ENCODE measurements at places on chromosomes 7 and 10.

- no peak for DNase-seq
These were observed 538.0 kb downstream of the DNAJB6 start for GRCh38 chr7:157874870-157875229.

- no peak for DNase-seq
These were observed 164.6 kb downstream of the SKAP2 start for GRCh38 chr7:26699766-26700165.

DNA sequence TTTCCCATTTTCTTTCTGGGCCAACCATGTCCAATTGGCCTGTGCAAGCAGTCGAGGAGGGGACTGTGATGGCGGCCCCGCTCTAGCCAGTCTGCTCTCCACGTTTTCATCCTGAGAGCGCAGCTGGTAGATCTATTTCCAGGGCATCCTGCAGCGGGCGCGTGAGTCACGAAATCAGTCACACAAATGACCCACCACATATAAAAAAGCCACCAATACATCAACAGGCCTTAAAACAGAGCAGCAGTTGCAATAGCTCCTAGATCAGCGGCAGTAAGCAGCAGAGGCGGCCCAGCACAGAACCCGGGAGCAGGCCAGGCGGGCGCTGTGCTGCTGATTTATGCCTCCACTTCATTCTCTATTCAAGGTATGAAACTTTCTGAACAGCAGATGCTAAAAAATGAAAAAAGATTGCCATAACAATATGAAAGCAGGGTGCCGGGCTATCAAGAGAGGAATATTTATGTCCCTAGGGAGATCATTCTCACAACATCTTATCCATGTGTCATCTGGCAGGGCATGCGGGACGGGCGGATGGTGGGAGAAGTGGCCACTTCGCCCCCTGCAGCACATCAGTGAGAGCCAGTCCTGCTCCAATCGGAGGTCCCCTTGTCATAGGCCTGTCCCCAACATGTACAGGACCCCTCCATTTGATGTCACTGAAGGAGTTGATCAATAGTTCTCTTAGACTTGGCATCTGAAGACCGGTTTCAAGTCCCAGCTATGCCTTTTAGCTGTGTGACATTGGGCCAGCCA lies 98.0 kb upstream of the GPR26 start:
- no peak for DNase-seq

- no peak for DNase-seq
These were observed 3.7 kb upstream of the CAV1 start for GRCh38 chr7:116521046-116521664.

GRCh38 chr7:114886241-114886640 lies 35.7 kb upstream of the MDFIC start:
- DNase-seq = no peak

- DNase-seq = no peak
These were observed 1174.3 kb downstream of the XPNPEP1 start for GRCh38 chr10:108749042-108749441.

DNA sequence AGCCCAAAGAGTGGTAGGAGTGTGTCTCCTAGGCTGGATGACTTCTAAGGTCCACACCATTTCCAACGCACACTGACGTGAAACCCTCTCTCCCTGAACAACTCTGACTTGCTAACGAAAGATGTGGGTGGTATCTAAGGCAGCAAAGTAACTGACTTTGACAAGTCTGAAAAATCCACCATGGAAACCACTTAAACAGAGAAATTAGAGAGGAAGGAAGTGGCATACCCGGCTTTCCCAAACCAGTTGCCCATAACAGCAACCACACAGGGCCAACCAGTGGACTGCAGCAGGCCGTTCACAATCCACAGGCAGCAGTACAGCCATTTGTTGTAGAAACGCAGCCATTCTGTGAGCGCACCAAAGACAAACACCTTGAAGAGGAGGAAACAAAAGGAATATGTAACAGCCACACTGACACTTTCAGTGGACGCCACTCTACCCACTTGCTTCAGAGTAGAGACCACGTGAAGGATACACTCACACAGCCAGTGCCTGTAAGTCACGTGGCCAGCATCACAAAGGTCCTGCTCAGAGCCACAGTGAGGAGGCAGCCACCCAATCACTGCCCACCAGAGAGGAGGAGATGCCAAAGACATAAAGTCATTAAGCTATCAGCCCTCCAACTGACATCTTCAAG lies 39.8 kb downstream of the SLC37A3 start:
- no peak for DNase-seq

GRCh38 chr7:27312820-27313219 lies 70.2 kb downstream of the EVX1 start:
- DNase-seq = no peak

GRCh38 chr7:24740871-24741270 lies 16.4 kb downstream of the GSDME start:
- DNase-seq = no peak

DNA sequence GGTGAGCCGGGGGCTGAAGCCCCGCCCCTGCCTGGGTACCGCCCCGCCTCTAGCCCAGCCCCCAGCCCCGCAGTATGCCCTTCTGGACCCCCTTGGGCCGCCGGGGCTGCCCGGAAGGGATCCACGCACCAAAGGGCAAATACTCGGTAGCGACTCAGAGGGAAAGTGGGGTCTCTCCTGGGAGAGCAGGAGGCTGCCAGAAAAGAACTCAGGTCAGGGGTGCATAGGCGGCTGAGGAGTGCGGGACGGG lies 796 bp downstream of the FBXL15 start:
- DNase-seq = no peak

- no peak for DNase-seq
These were observed 110.5 kb downstream of the ITGA8 start for GRCh38 chr10:15609246-15609645.

Measured in stimulated activated CD4-positive, alpha-beta T cell treated with anti-CD3 and anti-CD28 coated beads, Interleukin-1b, Interleukin-23, amount 100 ng/mL, for 4 hours (primary cell).